ENCODE measurements at places on chromosomes 13 and 19.
A peak's percentile ranks its signal among the peaks of the same experiment; 100 is the strongest.

GRCh38 chr19:13212759-13213330, 62.6 kb downstream of the IER2 start:
- DNase-seq: no peak

- DNase-seq: no peak
Measured at GRCh38 chr19:31317093-31317492, 32.1 kb downstream of the TSHZ3 start.

DNA sequence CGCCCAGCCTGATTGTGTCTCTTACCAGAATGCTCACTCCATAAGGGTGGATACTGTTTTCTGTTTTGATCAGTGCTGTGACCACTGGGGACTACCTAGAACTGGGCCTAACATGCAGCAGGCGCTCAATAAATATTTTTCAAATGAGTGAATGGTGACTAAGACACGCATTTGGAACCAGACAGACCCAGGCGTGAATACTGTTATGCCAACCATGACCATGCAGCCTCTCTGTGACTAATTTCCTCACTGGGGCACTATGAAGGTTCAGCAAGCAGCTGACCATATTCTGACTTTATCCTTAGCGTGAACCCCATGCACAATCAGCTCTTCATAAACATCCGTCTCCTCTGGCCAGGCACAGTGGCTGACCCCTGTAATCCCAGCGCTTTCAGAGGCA, 13.0 kb upstream of the SPC24 start:
- DNase-seq: peak; percentile 53

GRCh38 chr13:72514146-72514545, 213.3 kb downstream of the MZT1 start:
- DNase-seq: no peak

- no peak for DNase-seq
Measured at GRCh38 chr13:33150662-33151061, 134.4 kb downstream of the KL start.
